ENCODE measurements at places on chromosomes 4 and X.

DNA sequence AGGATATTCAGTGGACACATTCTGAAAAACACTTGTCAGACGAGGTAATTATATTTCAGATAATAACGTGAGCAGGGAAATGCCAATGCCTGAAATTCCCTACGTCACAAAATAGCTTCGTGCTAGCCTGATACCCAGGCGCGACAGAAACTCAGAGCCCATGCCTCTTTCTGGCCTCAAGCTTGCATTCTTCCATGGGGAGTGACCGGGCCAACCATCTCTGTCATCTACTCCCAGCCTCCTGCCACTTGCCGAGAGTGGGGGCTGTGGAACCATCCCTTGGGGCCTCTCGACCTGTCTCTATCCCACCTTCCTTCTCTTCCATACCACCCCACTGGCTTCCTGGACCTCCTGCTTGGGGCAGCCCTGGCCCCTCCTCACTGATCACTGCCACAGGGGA lies 34.5 kb upstream of the CDKN2AIP start:
- no peak for DNase-seq

GRCh38 chr4:14096396-14096965 lies 469.0 kb upstream of the BOD1L1 start:
- no peak for DNase-seq

DNA sequence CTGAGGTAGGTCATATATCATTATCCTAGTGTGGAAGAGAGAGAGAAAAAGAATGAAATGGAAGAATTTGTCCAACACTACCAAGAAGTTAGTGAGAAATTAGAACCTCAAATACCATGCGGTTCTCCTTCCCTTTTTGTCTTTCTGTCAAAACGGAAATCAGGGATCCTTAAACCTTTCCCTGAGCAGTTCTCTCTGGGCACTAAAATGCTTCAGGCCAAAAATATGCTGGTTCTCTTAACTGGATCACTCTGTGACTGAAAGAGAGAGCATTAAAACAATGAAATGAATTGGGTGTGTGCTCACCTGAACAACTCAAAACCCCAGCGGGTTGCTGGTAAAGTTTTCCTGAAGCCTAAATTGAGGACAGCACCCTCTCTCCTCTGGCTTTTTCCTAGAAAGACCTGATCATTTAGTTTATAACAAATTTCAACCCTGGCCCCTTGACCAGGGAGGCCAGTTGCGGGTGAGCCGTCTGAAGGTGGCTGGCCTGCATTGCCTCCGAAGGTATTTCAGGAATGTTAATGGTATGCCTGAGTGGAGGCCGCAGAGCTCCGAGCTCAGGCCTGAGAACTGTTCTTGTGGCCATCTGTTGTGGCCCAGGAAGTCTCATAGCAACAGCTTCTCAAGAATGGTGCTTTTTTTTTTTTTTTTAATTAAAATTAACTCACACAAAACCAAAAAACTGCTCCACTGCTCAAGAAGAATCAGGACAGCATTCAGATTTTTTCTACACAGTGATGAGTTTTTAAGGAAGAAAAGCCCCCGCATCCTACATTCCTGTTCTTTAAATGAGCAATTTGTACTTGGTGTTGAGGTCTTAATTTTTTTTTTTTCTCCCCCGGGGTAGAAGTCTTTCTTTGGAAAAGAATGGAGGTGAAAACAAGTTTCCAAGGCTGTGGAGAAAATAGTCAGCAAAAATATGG lies 155.1 kb downstream of the SHROOM3 start:
- DNase-seq, result no peak

GRCh38 chrX:40947276-40947675 lies 138.0 kb upstream of the USP9X start:
- no peak for DNase-seq

GRCh38 chrX:43141885-43142284 lies 363.9 kb upstream of the PPP1R2C start:
- no peak for DNase-seq

DNA sequence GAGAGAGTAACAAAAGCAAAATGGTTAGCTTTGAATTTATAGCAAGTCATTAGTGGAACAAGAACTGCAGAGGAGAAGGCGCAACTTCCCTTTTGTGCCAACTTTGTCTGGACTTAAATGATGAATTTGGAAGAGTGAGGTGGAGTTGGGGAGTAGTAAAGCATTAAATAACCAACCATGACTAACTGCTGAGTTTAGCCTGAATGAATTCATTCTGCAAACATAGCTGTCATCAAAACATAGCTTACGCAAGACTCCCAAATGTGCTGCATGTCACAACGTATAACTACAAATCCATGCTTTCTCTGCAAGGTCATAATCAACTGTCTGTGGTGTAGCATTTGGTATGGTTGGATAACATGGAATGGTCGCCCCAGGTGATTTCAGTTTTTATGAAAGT lies 75.9 kb upstream of the RPL34 start:
- DNase-seq, result no peak

DNA sequence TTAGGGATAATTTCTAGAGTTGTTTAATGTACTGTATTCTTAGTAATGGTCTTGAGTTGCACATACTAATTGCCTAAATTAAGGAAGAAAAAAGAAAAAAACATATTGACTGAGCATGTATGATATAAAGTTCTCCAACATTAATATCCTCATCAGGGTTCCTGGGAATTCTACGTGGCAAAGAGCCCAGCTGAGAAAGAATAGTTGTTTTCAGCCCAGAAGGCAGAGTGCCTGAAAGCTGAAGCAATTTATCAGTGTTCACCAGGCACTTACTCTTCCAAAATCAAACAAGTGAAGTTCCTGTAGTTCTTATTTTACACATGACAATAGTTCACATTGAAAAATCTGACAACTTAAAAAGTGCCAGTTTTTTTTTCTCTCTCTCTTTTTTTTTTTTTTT lies 27.7 kb downstream of the YIPF7 start:
- DNase-seq, result no peak

DNA sequence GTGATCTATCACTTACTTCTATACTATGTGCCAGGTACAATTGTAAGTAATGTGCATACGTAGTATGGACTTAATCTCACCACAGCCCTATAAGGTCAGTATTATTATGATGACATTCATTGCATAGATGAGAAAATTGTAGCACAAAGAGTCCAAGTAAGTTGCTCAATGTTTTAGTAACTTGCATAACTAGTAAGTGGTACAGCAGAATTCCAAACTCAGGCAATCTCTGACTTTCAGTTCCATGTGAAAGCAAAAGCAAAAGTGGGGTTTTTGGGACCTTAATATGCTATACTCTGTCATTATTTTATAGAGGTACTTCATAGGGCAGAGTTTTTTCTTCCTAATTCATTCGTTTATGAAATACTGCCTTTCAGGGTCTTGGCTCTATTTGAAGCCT lies 188.8 kb upstream of the VEGFC start:
- DNase-seq, result no peak

GRCh38 chrX:40329616-40330015 lies 231.9 kb upstream of the BCOR start:
- no peak for DNase-seq

DNA sequence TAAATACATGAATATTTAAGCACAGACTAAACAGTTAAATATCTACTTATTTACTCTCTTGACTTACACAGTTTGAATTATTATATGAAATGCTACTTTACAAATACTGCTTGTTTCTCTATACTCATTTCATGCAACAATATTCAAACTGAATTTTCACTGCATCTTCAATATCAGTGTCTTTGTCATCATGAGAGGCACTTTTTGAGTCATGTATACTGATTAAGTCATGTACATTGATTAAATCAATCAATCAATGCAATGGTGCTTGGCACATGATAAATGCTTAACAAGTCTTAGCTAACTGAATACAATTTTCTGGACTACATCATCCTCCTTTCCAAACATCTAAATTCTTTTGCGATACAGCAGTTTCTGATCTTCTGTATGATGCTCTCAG lies 67.1 kb downstream of the CHM start:
- DNase-seq, result no peak

- no peak for DNase-seq
These were observed 61.3 kb upstream of the SCOC start for GRCh38 chr4:140312100-140312499.

- DNase-seq, result no peak
These were observed 59.2 kb upstream of the TXK start for GRCh38 chr4:48193096-48193836.

GRCh38 chrX:80648023-80648422 lies 161.7 kb downstream of the BRWD3 start:
- DNase-seq, result no peak

DNA sequence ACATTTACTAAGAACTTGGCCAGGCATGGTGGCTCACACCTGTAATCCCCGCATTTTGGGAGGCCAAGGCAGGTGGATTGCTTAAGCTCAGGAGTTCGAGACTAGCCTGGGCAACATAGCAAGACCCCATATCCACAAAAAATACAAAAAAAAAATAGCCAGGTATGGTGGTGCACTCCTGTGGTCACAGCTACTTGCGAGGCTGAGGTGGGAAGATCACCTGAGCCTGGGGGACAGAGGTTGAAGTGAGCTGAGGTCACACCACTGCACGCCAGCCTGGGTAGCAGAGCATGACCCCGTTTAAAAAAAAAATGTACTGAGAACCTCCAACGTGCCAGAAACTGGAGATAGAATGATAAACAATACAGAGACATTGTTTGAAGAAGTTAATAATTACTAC lies 8.0 kb downstream of the OPRPN start:
- DNase-seq, result no peak

- DNase-seq, result no peak
These were observed 522.2 kb downstream of the GLUD2 start for GRCh38 chrX:121569609-121570008.

DNA sequence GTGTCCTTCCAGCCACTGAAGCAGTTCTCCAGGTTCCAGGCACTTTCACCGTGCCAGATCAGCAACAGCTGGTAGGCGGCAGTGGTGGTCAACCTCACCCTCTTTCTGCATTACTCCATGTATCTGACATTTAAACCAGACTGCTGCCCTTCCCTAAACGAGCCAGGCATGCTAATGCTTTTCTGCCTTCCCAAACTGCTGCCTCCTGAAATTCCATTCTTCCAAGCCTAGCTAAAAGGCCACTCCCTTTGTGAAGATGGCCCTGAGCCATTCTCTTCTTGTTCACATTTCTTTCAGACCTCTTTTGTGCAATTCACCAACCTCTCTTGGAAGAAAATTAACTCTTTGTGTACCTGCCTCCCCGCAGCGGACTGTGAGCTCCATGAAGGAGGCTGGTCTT lies 73.7 kb downstream of the CHST7 start:
- no peak for DNase-seq

DNA sequence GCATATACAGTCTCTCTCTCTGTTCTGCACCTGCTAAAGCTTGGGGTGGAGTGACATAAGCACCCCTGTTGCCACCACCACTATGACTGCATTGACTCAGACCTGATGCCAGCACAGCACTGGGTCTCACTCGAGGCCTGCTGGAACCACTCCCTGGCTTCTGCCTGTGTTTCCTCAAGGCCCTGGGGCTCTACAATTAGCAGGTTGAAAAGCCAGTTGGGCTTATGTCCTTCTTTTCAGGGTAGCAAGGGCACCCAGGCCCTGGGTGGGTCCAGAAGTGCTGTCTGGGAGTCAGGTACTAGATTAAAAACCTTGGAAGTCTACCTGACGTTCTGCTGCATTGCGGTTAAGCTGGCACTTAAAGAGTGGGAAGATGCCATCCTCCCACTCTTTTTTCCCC lies 50.5 kb upstream of the MAGEC3 start:
- DNase-seq, result no peak

DNA sequence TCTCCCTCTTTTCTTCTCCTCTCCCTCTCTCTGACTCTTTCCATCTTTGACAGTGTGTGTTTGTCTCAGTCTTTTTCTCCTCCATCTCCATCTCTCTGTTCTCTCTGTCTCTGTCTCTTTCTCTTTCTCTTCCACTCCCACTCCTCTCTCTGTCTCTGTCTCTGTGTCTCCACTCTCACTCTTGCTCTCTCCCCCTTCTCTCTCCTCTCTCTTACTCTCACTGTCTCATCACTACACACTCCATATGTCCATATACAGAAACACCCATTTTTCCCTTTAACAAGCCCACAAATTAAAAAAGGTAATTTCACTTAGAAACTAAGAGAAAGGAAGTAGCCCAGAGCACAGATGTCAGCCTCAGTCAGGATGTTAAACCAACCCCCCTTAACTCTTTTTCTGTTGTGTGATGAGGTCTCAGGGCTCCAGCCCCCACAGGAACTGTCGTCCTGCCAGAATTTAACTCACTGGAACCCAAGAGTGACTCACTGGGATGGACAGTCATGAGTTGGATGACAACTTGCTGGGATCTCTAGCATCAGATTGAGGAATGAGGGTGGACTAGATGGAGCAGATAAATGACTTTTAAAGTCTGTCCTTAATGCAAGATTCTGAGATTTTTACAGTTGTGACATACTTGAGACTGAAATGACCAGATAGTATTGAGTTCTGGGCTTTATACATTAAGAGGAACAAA lies 27.5 kb downstream of the OTUD6A start:
- DNase-seq, result no peak

GRCh38 chr4:97432551-97432950 lies 710.7 kb downstream of the STPG2 start:
- DNase-seq, result no peak

DNA sequence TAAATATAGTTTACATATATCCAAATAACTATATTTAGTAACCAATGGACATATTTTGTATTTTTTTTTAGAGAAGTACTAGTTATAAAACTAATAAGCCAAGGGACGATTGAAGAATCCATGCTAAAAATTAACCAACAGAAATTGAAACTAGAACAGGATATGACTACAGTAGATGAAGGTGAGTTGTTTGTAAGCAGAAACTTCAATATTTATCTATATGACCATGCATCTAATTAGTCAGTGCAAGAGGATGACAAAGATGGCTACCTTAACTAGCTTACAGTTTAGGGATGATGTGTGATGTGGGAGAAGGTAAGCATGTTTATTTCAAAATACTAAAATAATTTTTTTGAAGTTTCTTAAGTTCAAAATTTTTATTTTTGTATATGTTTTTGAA lies 57.7 kb downstream of the HPGDS start:
- no peak for DNase-seq

- DNase-seq, result no peak
These were observed 374.2 kb upstream of the SMIM31 start for GRCh38 chr4:164379694-164380093.

DNA sequence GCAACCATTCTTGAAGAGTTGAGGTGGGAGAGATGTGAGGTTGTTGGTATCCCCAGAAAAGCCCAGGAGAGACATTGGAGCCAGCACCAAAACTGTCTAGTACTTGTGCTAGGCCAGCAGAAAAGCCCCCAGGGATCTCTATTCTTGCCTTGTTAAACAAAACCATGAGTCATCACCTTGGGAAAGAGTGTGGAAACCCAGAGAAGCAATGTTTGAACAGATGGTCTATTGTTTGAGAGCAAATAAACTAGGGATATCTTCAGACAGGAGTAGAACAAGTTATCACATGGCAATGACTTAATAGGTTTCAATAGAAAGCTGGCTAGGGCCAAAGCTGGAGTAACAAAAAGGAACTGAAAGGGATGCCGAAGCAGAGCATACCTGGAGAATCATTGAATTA lies 195.7 kb upstream of the CASK start:
- no peak for DNase-seq

DNA sequence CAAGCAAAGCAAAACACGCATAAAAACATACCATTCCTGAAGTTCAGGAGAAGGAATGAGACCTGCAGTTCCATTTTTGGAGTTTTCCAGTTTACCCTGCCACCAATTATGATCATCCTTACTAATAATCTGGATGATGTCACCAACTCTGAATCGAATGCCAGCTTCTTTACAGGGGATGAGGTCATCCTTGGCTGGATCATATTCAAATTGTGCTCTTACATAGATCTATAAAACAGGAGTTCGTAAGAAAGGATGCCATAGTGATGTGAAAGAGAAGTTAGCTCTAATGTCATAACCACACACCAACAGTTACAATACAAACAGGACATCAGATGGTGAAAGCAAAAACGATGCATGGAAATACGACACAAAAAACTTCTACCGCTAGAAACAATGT lies 106.5 kb downstream of the NYX start:
- DNase-seq, result no peak

GRCh38 chr4:181013162-181013561 lies 1230.0 kb upstream of the TENM3 start:
- DNase-seq, result no peak
